ACHN (cell line): ENCODE measurements at places on chromosomes 3 and 15.

DNA sequence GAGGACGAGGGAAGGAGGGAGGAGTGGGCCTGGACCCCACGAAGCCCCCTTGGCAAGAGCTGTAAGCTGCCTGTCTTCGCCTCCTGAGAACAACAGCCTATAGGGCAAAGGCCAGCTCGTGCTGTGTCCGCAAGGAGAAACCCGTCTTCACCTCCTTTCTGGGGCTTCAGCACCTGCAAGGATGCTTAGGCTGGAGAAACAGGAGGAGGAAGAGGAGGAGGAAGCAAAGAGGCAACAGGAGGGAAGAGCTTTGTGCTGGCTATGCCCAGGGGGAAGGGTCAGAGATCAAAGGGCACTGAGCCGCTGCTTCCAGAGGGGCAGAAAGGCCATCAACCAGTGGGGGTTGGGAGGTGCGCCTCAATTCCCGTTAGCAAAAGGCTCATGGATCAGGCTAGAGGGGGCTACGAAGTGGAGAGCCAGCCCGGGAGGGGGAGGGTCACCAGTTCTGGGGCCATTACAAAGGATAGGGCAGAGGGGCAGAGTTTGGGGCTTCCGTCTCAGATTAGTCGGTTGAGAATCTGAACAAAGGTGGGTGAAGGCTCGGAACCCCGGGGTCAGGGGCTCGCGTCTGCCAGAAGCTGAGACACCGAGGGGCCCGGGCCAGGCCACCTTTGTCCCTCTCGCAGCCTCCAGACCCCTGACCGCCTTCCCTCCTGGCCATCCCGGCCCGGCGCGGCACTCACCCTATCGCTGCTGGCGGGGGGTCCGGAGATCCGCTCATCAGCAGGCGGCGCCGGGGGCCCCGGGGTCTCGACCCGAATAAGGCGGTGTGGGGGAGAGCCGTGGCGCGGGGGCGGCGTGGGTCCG lies 792 bp downstream of the SHF start:
- no peak for DNase-seq

GRCh38 chr3:140186421-140186920 lies 251.5 kb downstream of the CLSTN2 start:
- DNase-seq: peak; percentile 43

- no peak for DNase-seq
These were observed 8.5 kb downstream of the KLHL18 start for GRCh38 chr3:47291158-47291753.

DNA sequence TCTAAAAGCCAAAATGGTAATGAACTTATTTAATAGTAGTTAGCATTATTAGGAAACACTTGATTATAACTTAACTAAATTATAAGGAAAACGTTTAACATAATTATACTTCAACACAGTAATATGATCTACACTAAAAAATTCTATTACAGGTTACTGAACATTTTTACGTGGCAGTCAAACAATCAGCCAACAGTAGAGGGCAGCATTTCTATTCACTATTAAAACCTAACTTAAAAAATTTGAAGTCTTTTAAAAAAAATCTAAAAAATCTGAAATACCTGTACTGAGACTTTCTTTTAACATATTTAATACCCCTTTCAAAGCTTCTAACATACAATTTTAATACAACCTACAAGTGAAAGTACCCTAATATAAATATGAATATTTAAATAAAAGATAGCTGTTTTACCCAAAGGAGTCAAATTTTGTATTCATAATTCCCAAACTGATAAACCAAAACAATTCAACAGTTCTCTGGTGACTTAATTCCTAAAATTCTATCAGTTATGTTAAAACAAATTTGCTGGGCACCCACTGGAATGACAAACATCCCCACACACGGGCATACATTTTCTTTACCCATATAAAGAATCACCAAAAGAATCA lies 41.5 kb downstream of the DLG1 start:
- peak; percentile 50 for DNase-seq

DNA sequence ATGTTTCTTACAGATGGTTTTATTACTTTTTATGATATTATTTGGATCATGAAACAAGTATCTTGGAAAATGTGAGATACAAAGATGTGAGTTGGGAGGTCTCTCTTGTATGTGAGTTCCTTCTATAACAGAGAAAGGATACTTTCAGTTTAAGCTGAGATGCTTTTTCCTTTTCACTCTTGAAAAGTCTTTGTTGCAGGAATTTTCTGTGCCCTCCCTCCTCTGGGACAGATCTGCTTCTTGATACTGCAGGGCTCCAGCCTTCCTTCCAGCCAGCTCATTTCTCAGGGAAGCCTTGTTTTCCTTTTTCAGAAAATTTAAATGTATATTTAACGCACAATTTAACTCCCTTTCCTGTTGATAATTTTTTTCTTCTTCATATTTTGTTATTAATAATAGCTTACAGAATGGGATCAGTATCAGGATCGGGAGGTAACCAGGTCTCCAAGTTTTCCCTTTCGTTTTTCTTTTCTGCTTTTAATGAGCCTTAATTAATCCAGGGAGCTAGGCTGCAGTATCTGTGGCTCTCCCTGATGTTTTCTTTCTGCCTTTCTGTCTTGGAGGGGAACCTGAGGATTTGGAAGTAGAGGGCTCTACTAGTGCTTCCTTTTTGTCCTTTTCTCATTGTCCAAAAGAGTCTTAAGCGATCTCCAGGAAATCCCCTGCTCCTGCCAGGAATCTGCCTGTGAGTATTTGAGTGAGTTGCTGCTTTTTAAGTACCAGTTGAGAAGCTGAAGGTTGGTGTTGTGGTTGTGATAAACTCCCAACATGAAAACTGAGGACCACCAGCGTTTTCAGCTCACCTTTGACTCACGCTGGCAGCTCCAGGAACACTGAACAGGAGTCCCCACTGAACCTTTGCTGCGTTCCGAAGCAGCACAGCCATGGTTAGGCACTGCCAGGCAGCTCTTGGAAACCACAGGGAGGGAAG lies 105.7 kb downstream of the IGF1R start:
- DNase-seq: peak; percentile 49

DNA sequence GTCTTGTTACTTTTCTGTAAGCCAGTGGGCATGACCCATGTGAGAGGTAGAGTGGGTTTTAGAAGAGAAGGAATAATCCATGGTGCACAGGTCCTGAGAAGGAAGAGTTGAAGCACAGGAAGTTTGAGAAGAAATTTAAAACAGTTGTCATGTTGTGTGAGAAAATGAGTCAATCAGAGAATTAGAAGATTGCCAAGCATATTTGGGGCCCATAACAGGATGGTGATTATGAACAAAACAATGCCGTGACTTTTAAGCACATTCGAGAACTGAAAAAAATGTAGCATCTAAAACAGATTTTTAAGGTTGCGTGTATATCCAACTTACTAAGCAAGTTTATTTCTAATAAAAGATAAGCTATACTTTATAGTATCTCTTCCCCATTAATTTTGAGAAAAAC lies 198.7 kb downstream of the RORA start:
- no peak for DNase-seq

- no peak for DNase-seq
These were observed 40.2 kb downstream of the DPH6 start for GRCh38 chr15:35505809-35506208.

DNA sequence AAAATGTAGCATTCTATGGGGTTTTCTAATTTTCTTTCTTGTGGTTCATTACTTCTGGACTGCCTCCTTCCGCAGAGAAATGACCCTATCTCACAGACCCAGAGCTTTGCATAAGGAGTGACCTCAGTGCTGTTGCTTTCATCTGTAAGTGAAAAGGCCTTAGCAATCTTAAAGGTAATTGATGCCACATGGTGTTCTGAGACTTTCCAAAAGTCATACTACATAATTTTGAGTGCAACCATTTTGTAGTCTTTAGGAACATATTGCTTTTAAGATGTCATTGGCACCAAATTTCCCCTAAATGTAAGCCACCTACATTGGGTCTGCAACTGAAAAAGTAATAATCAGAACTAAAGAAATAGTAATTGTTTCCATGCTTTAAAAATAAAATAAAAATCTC lies 9.2 kb upstream of the HHLA2 start:
- no peak for DNase-seq

- DNase-seq: peak; percentile 93
These were observed at the start of gene CCDC80 for GRCh38 chr3:112640930-112641801. CCDC80 (minus strand) TSS chr3:112641143; CDS start chr3:112639905, 1,238 bp downstream.
